ENCODE measurements at places on chromosomes 6 and 20. TPM values are rescaled to one million over a fixed set of nuclear protein-coding genes. Genes with fewer than 3 reads are reported as not detected.

ZBTB46 gene
- 1.3 TPM for polyA plus RNA-seq

DNA sequence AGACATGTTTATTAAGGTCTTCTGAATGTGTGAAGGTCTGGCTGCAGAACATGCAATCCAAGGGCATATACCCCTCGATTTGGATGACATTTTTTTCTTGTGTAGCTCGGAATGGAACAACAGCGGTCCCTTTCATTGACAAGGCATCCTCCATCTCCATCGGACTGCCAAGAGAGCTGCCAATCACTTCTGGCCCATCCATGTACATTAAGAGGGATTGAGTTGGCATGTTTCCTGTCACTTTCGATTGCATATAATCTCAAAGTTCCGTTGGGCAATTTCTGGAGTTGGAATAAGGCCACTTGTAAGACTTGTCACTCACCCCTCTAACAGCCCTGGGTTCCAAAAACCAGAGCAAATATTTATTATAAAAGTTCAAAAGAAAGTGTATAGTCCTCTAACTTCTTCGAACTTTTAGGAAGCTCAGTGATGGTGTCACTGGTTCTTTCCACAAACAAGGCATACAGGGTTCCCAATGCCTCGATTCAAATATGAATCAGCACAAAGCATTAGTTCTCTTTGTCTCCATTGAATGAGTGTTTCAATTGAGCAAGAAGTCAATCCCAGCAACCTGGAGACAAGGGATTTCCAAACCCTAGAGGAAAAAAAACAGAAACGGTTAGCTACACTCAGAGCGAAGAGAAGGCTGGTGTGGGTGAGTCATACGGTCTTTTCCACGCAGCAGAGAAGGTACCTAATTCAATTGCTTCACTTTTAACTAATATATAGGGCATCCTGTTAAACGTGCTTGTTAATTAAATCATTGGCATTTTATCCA, 10.9 kb downstream of the ZNF217 start:
- peak; percentile 61 for DNase-seq

UST gene
- 0.22 TPM for polyA plus RNA-seq

TMEM217 gene
- polyA plus RNA-seq, result 15.8 TPM

TPX2 gene
- polyA plus RNA-seq, result 18.1 TPM

BHLHE23 gene
- not detected for polyA plus RNA-seq

- no peak for DNase-seq
Observed at GRCh38 chr6:127775371-127775770, 125.5 kb downstream of the THEMIS start.

CYP24A1 gene
- not detected for polyA plus RNA-seq

- DNase-seq, result no peak
Observed at GRCh38 chr6:130758813-130759212, 68.4 kb upstream of the SMLR1 start.

DNA sequence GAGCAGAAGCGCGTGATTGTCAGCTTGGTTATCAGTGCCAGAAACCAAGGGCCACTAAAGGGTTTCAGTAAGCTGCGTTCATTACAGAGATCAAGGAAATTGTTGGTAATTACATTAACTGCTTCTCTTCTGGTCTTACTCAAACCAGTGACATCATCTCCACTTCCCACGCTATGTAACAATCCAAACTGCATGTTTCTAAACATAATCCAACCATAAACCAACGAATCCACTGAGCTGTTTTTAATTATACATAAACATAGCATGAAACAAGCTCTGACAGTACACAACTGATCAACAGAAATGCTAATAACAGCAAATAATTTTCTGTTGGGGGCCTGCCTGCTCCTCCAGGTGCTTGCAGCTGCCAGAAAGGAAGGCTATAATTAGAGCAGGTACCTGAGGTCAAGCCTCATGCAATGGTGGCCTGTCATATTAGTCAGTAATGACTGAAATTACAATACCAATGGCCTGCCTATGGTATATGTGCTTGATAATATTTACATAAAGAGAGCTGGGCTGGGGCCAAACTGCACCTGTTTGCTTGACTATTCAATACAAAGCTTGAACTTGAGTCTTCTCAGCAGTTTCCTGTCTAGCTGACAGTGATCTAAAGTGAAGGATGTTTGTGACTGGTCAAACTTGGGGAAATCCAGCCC, 40.1 kb downstream of the ILRUN start:
- DNase-seq, result peak; percentile 80

- no peak for DNase-seq
Observed at GRCh38 chr6:43331470-43331869, 22.8 kb upstream of the CRIP3 start.

GRCh38 chr6:162385980-162386379, 341.6 kb downstream of the PRKN start:
- no peak for DNase-seq

GRCh38 chr6:40832691-40833090, 206.3 kb downstream of the UNC5CL start:
- DNase-seq, result no peak

DNA sequence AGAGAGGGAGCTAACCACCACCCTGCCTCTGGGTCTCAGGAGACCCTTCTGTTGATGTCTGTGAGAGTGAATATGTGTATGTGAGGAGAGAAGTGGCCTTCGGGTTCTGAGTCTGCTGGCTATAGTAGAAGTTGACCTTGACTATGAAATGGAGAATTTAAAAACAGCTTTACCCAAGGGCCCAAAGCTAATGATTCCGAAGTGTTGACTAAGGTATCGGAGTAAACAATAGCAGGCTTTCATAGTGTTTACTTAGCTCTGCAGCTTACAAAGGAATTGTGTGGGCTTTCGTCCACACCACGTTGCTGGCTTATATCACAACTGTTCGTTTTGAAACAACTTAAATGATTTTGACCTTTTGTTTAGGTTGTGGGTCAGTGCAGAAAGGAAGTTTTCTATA, 126.5 kb upstream of the JAG1 start:
- DNase-seq, result no peak

DNA sequence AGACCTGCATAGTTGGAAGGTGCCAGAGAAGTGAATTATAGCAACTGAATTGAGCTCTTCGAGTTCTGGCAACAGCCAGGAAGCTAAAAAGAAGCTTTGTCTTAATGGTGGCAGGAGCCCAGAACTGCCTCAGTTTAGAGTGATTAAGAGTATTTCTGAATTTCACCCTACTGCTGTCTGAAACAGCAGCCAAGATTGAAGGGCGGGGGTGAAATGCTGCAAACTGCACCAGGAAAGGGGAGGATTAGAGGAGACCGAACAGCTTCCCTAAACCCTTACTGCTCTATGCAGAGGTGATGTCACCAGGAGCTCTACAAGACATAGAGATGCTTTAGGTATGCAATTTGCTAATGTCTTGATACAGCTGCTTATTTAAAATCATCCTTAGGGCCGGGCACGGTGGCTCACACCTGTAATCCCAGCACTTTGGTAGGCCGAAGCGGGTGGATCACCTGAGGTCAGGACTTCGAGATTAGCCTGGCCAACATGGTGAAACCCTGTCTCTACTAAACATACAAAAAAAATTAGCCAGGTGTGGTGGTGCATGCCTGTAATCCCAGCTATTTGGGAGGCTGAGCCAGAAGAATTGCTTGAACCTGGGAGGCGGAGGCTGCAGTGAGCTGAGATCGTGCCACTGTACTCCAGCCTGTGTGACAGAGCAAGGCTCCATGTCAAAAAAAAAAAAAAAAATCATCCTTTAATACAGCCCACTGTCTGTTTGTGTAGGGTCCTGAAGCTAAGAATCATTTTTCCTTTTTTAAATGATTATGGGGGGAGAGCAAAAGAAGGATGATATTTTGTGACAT, 91.7 kb upstream of the IYD start:
- no peak for DNase-seq

DNA sequence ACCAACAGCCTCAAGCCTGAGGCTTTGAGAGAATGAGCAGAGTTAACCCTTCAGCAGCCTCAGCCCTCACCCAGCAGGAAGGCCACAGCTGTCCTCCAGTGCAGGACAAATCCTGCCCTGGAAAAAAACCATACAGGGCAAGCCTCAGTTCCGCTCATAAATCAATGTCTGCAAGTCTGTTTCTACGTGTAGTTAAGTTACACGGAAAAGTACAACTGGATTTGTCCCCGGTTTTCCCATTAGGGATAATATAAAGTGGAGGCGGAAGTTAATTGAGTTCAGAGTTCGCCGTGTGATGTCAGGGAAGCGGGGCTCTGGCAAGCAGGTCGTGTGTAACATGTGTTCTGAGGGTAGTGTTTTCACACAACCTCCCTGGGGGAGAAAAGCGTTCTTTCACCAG, 44.2 kb upstream of the EYA2 start:
- DNase-seq, result no peak

- no peak for DNase-seq
Observed at GRCh38 chr6:155197932-155198331, 65.9 kb upstream of the CLDN20 start.

GRCh38 chr6:36724514-36725390, 27.1 kb downstream of the RAB44 start:
- DNase-seq, result peak; percentile 73

DNA sequence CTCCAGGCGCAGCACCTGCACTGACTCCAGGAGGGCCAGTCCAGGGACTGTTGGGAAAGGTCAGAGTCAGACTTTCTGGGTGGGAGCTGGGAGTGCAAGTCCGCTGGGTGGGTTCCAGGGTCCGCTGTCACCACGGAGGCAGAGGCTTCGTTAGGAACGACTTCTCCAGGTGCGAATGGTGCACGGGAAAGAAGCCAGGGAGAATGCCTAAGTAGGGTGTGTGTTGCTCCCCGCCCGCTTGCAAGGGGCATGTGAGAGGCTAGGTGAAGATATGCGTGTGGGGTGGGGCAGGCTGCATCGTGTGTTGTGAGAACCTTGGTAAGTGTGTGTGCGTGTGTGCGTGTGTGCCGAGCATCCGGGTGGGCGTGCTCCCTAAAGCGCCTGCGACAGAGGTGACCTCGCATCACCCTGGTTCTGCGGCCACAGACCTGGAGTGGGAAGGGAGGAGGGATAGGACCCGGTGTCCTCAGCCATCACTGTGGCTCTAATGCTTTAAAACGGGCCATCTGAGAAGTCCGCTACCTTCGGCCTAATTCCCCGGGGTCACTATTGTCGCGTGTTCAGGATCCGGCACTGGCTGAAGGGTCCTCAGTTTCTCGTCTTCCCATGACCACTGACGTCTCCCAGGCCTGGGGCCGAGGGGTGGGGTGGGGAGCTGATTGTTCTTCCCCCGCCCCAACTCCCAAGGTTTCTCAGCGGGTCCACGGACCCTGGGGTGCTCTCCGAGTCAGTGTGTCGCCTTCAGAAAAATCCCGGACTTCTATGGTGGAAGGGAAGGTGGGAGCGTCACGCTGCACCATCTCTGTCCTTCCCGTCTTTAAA, 6.1 kb downstream of the SLC32A1 start:
- DNase-seq, result no peak

TBXT gene
- not detected for polyA plus RNA-seq

- no peak for DNase-seq
Observed at GRCh38 chr20:51195419-51195901, 172.6 kb upstream of the KCNG1 start.

GRCh38 chr6:20461576-20461975, 59.9 kb downstream of the E2F3 start:
- DNase-seq, result no peak

GRCh38 chr20:12598894-12599293, 409.9 kb upstream of the SPTLC3 start:
- DNase-seq, result no peak

DNA sequence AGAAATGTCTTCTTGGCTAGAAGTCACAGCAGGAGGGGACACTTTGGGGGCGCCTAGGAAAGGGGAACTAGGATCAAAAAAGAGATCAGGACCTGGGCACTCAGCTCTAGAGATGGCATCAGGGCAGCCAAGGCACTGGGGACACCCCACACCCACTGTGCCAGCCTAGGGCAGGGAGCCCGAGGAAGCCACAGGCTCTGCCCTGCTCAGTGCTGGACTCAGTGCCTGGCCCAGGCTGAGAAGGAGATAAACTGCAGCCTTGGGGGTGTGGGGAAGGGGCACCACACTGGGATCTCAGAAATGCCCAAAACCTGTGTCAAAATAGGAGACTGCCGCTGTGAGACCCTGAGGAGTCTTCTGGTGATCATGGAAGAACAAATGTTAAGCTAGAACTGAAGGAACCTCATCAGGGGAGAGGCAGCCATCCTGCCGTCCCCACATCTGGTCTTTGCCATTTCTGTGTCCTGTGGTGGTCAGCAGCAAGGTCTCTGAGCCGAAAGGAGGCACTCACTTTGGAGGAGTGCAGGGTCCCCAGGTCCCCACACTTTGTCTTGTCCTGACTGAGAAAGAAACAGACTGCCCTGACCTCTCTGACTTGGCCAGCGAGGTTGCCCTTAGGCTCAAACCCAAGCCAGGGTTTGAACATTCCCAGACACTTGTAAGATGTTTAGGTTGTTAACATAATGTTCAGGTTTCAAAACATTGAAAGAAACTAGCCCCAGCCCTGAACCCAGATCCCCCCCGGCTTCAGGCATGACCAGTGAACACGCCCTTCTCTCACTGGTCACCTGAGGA, 2.3 kb downstream of the ARFRP1 start:
- DNase-seq, result no peak

- no peak for DNase-seq
Observed at GRCh38 chr6:167565884-167566599, 241.2 kb downstream of the TTLL2 start.

DNA sequence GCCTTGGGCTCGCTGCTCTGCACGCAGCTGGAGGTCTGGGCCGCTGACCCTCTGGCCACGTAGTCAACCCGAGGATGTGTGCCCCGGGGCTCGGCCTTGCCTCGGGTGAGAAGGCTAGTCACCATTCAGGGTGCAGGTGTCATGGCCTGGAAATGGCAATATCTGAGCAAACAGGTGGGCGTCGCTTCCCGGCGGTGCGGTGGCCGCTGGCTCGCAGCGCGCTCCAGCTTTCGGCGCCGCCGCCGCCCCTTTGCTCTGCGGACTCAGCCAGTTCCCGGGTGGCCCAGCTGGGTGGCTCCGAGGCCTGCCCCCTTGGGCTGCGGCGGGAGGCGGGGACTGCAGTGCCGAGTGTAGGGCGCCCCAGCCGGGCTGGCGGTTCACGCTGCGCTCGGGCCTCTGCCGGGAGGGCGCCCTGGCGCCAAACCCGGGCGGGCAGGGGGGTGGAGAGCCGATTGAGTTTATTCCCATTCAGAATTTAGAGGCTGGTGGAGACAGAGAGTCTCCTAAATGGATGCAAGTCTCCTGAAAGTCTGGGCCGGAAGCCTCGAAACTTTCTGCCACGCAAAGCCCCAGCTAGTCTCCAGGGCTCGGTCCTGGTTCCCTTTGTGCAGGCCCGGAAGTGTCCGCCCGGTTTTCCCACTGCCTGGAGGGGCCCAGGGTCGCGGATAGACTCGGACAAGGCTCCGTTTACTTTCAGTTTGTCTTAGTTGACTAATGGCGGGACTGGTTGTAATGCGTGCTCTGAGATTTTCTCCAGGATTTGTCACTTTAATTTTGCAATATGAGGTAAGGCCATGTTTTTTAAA, 11.3 kb upstream of the TFAP2A start:
- no peak for DNase-seq

GRCh38 chr6:71582820-71583219, 294.2 kb downstream of the OGFRL1 start:
- DNase-seq, result no peak

GRCh38 chr6:158926414-158926813, 73.6 kb downstream of the RSPH3 start:
- no peak for DNase-seq

F13A1 gene
- not detected for polyA plus RNA-seq

DNA sequence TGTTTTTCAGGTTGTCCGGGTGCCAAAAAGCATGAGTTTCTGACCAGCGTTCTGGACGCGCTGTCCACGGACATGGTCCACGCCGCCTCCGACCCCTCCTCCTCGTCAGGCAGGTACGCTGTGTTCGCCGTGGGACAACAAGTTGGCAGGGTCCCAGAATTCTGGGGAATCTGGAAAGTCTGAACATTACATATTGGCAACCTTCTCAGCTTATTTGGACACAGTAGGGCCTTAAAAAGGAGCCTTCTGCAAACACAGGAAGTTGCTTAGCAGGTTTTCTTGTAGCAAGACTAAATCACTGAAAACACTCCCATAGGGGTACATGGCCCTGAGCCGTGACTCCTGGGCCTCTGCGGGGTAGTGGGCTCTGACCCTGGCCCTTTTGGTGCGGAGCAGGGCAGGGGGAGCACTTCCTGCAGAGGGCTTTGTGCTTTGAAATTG, 209.7 kb downstream of the SMOC2 start:
- no peak for DNase-seq
